ENCODE measurements at places on chromosomes 2 and 18. TPM values are rescaled to one million over a fixed set of nuclear protein-coding genes. Genes with fewer than 3 reads are reported as not detected.

Gene MOGAT1
- not detected for total RNA-seq

DNA sequence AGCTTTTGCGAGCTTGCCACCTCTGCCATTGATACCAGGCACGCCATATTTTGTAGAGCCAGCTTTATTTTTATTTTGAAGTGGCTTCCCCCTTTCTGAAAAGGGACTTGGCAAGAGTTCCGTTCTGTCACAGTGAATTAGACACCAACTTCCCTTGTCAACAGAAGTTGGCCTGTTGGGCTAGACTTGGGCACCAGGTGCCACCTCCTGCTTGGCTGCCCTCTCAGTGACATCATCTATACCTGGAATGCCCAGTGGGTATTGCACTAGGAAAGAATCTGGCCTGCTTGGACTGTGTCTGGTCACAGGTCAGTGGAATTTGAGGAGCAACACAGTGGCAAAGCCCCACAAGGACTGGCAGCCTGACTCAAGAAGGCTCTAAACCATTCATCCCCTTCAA lies 101.0 kb downstream of the BCL2L11 start:
- no peak for DNase-seq

Gene FOXD4L1
- not detected for total RNA-seq

Gene PCARE
- not detected for total RNA-seq

DNA sequence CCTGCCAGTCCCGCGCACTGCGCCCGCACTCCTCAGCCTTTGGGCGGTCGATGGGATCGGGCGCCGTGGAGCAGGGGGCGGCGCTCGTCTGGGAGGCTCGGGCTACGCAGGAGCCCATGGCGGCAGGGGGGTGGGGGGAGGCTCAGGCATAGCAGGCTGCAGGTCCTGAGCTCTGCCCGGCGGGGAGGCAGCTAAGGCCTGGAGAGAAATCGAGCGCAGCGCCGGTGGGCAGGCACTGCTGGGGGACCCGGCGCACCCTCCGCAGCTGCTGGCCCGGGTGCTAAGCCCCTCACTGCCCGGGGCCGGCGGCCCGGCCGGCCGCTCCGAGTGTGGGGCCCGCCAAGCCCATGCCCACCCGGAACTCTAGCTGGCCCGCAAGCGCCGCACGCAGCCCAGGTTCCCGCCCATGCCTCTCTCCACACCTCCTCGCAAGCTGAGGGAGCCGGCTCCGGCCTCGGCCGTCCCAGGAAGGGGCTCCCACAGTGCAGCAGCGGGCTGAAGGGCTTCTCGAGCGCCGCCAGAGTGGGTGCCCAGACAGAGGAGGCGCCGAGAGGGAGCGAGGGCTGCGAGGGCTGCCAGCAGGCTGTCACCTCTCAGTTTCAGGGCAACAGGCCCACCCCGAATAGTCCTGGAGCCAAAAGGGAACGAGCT lies 74.1 kb downstream of the PSMG2 start:
- DNase-seq: no peak

Gene MERTK
- total RNA-seq: 7.9 TPM

Gene CDH2
- 0.78 TPM for total RNA-seq

Gene ERFE
- total RNA-seq: not detected

Gene ADGRF3
- total RNA-seq: not detected

All from body of pancreas (tissue), 4 donors.